Stimulated activated CD8-positive, alpha-beta memory T cell treated with anti-CD3 and anti-CD28 coated beads, Interleukin-7, amount 100 ng/mL, for 1 hour (primary cell): ENCODE measurements at places on chromosomes 4 and X.

- no peak for DNase-seq
These were observed 141.8 kb downstream of the CBR4 start for GRCh38 chr4:168868044-168868781.

- no peak for DNase-seq
These were observed 33.2 kb upstream of the CLDN24 start for GRCh38 chr4:183355405-183355804.

GRCh38 chrX:74187211-74187610, 116.8 kb upstream of the ZCCHC13 start:
- DNase-seq = no peak

DNA sequence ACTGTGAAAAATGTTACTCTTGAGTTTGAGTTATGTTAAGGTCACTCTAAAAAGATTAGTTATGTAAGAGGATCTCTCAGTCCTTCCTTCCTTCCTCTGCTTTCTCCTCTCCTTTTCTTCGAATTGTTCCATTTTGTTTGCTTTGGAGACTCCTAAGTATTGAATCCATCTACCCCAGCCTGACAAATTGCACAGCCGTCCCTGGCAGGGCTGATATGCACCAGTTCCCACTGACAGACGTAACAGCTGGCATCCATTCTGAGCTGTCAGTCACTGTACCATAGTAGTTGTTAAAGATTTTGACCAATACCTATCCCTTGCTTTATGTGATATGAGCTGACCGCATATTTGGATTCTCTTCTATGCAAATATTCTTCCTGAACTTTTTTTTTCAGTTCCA, 210.7 kb upstream of the IGFBP7 start:
- no peak for DNase-seq

DNA sequence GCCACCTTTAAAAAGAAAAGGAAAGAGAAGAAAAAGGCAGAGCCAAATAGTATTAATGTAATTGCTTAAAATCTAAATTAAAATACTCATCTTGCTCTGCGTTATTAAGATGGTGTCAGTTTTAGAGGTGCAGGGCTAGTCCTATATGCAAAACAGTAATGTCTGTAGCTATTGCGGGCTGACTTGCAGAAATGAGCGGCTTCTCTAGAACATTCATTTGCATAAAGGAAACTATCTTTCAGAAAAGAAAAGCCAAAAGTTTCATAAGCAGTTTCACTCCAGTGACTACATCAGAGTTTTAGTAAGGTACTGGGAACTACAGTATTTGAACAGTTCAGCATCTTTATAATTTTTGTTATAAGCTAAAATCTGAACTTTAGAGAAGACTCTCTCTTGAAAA, 6.0 kb downstream of the SMAD1 start:
- no peak for DNase-seq

- no peak for DNase-seq
These were observed 9.8 kb upstream of the TIGD2 start for GRCh38 chr4:89101256-89102161.

DNA sequence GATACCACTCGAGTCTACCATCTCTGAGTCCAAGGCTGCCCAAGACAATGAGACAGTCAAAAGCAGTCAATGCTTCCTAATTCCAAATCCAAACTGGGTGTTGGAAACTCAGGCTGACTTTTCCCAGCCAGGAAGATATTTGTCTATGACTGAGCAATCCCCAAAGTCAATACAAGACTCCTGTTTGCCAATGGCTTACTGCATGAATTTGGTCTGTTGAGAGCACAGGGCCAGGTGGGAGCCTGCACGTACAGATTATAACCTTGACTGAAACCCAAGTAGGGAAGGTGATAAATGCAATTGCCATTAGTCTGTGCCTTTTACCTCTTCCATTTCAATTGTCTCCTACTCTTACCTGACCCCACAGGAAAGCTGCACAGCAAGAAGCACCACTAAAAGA, 72.6 kb upstream of the PPARGC1A start:
- DNase-seq = no peak
